ENCODE measurements at places on chromosomes 2 and 18.

GRCh38 chr2:26666671-26667070 lies 25.5 kb upstream of the CIB4 start:
- no peak for DNase-seq

- no peak for DNase-seq
Observed at GRCh38 chr2:235605312-235606003, 111.6 kb downstream of the AGAP1 start.

DNA sequence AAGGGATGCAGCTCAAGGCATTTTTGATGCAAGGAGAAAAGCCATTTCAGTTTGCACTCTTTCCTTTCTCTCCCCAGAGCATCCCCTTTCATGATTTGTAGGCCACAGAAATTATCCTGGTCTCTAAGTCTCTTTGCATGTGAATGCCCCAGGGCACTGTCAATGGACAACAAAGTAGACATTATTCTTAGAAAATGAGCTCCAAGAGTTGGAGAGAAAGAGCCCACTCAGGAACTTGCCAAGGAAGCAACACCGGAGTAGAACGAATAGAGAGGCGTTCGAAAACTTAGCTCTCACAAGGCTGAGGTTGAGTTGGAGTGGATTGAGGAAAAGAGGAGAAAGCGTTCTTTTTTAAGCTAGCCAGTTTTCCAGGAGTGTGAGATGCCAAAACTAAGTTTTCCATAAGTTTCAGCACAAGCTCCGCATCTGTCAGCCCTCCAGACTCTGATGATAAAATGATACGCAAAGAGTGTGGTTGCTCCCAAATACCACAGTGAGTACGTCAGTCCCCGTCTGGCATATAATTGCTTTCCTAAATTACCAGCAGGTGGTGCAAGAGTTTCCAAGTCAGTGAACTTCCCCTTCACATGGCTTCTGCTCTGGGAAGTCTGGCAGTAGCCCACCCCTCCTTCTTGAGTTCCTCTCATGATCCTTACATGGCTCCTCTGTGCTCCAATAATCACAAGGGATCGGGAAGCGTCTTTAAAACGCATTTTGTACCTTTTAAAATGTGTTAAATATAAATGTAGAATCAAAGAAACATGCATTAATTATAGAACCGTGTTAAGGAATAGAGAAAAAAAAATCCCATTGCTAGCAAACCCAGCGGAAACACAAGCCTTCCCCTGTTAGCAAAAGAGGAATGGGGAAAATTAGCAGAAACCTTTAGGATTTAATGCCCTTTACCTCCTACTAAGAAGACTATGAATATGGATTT lies 1060.6 kb upstream of the FANCL start:
- no peak for DNase-seq

DNA sequence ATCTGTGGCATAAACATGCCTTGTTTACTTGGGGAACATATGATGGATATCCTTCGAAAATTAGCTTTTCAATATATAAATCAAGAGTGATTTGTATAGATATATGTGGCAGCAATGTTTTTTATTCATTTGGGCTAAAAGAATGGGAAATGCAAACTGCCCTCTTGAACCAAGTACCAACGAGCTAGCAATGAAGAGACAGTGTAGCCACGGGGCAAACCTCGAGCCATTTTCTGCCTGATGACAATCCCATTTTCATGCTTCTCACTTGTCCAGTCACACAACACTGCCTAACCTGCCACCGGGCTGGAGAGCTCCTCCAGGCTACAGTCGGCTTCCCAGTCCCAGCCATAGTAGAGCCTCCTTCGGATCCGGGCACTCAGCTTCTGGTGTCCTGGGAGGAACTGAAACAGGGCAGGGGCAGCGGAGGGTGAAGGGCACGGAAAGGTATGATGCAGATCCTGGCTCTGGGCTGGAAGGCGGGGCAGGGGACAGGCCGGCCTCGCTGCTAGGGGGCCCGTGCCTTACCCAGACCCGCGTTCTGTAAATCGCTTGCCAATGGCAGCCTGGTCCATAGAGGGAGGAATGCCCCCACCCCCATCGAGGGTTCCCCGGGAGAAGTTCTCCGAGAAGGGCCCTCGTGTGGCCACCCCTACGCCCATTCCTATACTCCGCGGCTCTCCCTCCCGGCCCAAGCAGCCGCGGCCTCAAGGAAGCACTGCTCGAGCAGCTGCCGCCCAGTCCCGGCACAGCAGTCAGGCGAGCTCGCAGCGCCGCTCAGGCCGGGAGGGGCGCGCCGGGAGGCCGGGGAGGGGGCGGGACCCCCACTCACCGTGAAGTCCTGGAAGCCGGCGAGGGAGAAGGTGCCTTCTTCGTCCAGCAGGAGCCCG lies 552 bp downstream of the CNPPD1 start:
- no peak for DNase-seq

- DNase-seq: no peak
Observed at GRCh38 chr2:10233131-10234012, 69.3 kb upstream of the HPCAL1 start.

- no peak for DNase-seq
Observed at GRCh38 chr18:38612904-38613303, 1047.3 kb upstream of the CELF4 start.

DNA sequence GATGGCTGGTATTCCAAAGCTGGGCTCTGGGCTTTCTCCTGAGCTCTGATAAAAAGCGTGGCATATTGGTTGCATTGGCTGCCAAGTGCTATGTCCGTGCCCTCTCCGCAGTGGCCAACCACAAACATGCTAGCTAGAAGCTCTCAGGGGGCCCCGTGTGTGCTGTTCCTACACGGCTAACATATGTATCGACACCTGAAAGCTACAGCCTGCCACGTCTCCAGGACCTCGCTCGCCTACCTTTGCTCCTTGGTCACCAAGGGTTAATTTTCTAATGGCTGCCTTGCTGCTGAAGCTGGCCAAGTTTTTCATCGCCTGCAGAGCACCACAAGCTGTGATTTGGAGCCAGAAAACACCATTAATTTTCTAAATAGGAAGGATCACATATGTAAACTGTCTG lies 888.4 kb downstream of the BCL11A start:
- no peak for DNase-seq

DNA sequence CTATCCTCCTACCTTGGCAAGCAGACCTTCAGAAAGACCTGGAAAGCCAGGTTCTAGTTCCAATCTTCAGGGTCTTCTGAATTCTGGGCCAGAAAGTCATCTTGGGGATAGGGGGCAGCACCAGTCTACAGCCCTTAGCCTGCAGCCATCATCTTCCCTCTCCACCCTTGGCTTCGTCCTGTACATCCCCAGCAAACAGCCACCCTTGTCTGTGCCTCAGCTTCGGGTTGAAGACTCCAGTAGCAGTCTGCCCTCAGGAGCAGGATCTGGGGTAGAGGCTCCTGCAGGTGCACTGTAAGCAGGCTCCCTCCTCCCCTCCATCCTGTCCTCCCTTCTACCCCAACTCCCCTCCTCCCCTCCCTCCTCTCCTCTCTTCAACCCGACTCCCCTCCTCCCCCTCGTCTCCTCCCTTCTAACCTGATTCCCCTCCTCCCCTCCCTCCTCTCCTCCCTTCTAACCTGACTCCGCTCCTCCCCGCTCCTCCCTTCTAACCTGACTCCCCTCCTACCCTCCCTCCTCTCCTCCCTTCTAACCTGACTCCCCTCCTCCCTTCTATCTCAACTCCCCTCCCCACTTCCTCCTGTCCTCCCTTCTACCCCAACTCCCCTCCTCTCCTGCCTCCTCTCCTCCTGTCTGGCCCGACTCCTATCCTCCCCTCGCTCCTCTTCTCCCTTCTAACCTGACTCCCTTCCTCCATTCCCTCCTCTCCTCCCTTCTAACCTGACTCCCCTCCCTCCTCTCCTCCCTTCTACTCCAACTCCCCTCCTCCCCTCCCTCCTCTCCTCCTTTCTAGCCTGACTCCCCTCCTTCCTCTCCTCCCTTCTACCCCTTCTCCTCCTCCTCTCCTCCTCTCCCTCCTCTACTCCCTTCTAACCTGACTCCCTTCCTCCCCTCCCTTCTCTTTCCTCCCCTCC lies 90.1 kb upstream of the SMAD2 start:
- no peak for DNase-seq

DNA sequence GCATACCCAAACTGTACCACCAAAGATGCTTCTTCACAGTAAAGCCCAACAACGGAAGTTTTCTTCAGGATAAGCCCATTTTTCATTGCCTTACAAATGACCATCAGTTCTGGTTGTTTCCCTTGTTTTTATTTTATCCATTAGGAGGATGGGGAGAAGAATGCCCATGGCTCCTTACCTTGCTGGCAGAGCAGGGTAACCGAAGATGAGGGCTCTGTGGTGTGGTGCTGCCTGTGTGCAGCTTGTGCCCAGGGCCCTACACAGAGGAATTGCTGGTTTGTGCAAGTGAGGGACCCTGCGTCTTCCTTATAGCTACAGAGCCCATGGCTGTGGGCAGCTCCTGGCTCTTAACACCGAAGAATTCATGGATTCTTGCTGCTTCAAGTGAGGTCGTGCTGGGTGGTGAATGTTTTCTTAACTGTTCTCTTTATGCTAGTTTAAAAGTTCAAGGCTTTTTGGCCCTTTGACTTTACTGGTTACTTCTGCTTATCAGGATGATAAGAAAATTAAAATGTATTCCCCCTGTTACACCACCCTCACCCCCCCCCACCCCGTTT lies 110.6 kb downstream of the MAP4K4 start:
- DNase-seq: no peak
